Type B pancreatic cell (in vitro differentiated cells): ENCODE measurements at places on chromosomes 5 and 9.

DNA sequence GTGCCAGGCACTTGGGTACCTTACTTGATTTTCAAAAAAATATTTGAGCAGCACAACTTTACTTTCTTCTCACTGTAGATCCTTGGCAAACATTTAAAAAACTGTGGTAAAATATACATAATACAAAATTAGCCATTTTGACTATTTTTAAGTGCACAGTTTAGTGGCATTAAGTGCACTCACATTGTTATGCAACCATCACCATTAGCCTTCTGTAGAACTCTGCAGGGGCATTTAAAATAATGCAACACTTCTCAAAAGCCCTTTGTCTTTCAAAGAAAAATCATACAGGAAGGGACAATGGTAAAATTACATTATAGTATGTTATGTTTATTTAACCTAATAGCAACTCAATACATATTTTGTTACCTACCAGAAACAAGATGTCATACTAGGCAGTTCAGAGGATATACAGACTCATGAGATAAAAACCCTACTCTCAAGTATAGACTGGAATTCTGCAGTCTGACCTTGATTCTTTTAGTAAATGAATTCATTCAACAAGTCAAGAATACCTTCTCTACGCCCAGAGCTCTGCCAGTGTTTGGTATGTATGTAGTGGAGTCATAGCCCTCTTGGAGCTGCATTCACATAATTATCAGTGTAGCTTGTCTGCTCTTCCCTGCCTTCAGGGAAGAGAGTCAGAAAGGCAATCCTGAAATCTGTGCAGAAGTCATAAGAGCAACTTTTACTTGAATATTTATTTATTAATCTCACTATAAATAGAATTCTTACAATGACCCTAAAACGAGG is 74.0 kb upstream of the ARRDC3 start:
- no peak for DNase-seq

DNA sequence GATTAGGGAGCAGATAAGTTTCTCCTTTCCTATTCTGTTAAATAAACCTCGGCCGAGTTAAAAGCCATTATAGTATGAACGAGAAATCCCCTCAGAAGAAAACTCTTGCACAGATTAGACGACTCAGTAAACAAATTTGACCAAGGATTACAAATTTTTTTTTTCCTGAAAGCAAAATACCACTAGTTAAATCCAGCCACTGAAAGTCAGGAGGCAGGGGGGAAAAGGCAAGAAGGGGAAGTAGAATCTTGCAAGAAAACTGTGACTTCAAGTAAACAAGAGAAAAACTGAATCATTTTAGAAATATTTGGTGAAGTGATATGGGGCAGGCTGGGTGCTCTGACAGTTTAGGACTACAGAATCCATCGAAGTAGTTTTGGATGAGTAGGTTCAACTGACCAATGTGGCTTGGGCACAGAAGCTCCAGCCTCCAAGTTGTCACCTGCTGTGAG is 251.0 kb downstream of the DENND1A start:
- no peak for DNase-seq

- no peak for DNase-seq
These were observed 1.6 kb downstream of the TSLP start for GRCh38 chr5:111072949-111073682.

DNA sequence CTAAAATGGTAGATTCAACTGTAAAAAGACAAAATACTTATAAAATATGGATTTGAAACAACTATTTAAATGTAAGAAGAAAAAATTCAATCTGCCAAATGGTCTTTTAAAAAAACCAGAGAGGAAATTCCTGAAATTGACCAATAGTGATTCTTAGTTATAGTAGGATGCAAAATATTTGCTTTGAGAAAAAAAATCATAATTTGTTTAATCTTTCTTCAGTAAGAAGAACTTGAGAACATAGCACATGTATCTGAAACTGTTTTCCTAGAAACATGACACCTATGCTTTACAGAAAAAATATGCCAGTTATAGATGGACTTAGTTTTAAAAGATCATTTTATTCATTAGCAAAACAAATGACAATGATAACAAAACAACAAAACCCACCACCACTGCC is 186.9 kb upstream of the CD180 start:
- no peak for DNase-seq

- no peak for DNase-seq
These were observed 567.4 kb downstream of the CCDC171 start for GRCh38 chr9:16120231-16120641.

DNA sequence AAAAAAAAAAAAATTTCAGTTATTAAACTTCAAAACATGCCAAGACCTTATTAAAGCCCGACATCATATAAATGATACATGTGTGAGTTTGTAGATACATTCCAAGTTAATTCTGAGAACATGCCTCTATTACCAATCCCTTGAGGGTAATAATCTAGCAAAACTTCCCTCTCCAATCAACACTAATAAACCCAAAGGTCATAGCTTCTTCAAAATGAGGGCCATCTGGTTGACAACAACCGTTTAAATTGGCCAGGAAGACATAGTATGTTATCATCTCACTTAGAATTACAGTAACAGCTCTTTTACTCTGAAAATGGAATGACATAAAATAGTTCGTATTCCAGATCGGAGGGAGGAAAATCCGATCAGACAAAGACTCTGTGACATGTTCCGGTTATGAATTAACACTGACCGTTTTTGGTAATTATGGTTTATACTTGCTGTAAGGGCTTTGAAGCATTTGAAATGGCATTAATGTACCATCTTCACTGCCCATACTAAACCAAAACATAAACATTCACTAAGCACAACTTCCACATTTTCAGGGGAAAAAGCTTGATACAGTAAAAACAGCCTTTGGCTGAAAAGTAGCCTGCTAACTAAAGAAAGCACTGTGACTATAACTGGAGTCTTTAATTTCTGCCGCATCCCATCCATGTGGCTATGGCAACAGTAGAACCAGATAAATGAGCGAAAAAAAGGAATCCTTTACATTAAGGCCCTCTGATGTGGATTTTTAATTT is 50.3 kb downstream of the ANKH start:
- no peak for DNase-seq

DNA sequence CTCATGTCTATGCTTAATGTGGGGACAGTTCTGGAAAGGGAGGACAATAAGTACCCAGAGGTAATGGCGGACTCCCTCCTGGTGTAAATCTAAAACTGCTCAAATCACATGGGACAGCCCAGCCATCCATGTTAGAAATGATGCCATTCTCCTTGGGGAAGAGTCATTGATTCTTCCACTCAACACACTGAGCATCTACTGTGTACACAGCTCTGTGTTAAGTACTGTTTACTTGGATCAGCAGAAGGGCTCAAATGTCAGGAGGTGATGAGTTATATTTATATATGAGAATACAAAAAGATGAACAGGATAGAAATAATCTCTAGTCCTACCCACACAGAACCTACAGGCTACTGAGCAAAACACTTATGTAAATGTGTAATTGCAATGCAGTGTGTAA is 31.8 kb upstream of the NANS start:
- no peak for DNase-seq

- no peak for DNase-seq
These were observed 3.2 kb upstream of the TNC start for GRCh38 chr9:115121181-115121580.
